ENCODE measurements at places on chromosomes 13 and 19.

GRCh38 chr19:35491836-35492360, 1.6 kb upstream of the KRTDAP start:
- no peak for DNase-seq

GRCh38 chr19:10643968-10644259, 10.2 kb upstream of the ILF3 start:
- no peak for DNase-seq

- no peak for DNase-seq
Observed at GRCh38 chr13:112891477-112892401, 77.3 kb upstream of the MCF2L start.

DNA sequence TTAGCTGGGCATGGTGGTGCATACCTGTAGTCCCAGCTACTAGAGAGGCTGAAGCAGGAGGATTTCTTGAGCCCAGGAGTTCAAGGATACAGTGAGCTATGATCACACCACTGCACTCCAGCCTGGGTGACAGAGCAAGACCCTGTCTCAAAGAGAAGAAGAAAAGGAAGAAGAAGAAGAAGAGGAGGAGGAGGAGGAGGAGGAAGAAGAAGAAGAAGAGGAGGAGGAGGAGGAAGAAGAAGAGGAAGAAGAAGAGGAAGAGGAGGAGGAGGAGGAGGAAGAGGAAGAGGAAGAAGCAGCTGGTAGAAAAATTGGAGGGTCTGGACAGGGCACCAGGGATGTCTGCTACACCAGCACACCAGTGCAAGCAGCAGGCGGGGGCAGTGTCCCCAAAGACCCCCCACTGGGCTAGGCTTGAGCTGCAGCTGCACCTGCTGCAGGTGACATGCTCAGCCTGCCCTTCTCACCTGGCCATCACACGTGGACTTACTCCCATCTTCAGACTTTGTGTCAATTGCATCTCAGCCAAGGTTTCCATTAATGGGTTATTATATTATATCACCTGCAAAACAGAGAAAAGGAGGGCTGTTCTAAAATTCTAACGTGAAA, 180.9 kb upstream of the ZNF507 start:
- peak; percentile 69 for DNase-seq

- no peak for DNase-seq
Observed at GRCh38 chr19:8321986-8322637, 816 bp downstream of the RPS28 start.

GRCh38 chr19:19452243-19453124, 47.0 kb downstream of the GATAD2A start:
- DNase-seq: no peak

DNA sequence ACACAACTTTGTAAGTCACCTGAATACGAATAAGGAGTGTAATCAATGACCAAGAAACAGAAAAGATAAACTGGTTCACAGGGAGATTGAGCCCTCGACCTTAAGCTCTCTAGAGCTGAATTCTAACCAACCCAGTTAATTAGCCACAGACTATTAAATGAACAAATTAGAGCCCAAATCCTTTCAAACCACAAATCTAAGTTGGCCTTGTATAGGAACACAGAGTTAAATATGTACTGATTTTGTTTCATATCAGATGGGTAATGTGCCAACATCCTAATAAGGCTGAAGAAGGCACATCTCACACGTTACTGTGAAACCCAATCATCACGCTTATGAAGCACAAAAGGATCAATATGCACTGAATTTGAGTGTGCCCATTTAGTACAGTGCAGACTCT, 156.1 kb downstream of the LHFPL6 start:
- no peak for DNase-seq

DNA sequence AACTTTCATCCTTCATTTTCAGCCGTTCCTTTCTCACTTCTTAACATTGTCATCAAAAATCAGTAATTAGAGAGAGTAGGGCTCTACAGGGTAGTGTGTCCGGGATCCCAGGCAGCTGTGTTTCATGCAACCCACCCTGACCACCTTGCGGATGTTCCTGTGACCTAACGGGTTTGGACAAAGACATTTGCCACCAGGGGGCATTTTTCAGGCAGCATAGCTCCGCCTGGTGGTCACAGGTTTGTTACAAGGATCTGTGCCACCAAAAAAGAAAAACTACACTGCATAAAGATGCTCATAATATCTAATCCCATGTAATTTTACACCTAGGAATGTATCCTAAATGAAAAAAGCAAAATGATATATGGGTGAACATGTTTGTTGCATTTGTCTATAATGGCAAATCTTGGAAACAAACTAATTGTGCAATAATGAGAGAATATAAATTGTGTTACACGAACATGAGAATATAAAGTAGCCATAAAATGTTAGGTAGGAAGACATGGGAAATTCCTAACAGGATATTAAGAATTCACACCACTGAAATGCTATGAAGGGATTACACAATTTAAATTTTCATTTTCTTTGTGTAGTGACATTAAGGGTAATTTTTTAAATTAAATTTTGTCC, 123.0 kb downstream of the SLC7A1 start:
- no peak for DNase-seq

DNA sequence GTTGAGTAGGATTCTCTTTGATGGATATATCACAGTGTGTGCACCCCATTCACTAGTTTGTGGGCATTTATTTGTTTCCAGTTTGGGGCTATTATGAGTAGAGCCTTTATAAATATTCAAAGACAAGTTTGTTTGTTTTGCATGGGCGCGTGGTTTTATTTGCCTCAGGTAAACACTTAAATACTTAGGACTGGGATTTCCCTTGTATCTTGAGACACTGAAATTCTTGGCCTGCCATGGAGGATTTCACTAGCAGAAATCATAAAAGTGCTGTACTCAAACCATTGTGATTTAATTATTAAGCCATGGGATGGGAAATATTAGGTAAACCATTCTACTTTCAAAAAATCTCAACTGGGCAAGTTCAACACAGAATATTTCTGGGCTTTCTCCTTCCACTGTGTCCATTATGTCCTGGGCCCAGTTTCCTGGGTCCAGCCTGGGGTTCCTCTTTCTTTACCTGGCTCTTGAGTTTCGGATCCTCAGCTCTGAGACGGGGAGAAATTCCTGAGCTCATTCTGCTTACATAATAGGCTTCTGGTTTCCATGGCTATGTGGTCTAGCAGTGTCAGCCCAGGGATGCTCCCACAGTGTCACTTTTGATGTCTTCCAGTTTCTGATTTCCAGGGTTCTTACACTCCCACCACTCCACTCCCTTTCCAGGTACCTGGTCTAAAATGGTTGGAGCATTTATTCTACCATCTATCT, 14.4 kb downstream of the MYO16 start:
- no peak for DNase-seq
